ENCODE measurements at places on chromosomes 1 and 21.

DNA sequence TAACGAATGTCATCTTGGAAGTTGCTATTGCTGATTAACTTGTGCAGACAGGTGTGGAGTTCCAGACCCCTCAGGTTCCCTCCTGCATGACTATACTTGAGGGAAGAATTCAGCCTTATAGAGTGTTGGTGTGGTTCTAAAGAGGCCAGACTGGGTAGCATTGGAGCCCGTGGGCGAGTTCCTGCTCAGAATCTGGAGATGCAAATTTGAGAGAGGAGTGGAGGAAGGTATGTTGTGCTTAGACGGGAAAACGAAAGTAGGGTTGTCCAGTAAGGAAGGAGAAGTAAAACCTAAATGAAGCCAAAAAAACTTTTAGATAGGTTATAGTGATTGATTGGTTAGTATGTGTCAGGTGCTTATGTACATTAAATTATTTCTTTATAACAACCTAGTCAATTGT lies 79.2 kb downstream of the ZNF326 start:
- DNase-seq, result no peak

- DNase-seq, result peak; percentile 19
Observed at GRCh38 chr1:11858968-11859871, 475 bp upstream of the NPPB start.

GRCh38 chr1:29825274-29825940 lies 589.1 kb downstream of the PTPRU start:
- no peak for DNase-seq

DNA sequence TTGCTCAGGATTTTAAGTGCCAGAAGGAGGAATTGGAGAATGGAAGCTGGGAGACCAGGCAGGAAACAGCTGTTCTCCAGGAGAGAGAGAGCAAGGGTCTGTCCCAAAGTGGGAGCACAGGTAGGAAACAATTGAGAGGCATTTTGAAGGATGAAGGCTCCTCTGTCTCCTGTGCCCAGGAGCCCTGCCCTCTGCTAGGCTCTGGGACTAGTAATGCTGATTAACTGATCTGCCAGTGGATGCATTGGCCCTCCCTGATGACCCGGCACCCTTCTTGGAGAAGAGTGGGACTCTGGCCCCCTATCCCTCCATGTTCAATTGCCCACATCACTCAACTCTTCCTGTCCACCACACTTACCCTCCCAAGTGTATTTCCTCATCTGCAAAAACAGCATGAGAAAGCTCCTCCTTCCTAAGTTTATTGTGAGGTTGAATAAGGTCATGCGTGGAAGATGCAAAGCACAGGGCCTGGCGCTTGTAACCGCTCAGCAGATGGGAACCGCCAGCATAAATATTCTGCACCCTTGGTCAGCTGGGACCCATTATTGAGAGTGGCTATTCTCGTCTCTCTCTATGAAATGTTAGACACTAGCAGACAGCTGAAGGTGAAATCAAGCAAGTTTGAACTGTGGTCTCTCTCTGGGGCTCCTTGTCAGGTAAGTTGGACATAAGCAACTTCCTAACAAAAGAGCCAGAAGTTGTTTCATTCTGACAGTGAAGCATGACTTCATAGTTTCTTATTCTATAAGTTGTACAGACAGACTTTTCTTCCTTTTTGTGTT lies 63.0 kb upstream of the ANGPTL1 start:
- DNase-seq, result no peak

DNA sequence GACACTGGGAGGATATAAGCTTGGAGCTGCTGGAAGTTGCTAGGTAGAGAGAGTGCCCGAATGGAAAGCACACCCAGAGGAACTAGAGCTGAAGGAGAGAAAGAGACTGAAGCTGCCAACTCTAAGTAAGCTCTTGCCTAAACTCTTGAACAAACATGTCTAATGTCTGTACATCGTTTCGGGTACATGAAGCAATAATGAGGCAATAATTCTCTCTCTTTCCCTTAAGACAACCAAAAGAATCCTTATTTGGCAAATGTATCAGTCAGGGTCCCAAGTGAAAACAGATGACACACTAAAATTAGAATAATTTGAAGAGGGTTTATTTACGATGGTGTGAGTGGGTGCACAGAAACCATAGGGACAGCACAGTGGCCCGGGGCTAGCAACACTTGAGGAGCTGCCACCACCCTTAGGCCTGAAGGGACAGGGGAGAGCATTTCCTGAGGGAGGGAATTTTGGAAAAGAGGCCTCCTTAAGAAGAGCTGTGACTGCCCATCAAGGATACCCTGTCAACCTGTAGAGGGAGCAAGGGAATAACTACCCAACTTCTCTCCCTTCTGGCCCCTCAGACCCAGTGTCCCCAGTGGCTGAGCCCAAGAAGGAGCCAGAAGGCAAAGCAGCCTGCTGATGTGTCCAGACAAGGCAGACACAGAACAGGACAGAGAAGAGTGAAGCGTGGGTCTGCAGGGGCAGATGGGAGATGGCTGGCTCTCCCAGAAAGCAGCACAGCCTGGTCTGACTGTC lies 36.1 kb upstream of the KHDRBS1 start:
- DNase-seq, result no peak

GRCh38 chr1:82560566-82560965 lies 759.8 kb downstream of the ADGRL2 start:
- DNase-seq, result no peak

DNA sequence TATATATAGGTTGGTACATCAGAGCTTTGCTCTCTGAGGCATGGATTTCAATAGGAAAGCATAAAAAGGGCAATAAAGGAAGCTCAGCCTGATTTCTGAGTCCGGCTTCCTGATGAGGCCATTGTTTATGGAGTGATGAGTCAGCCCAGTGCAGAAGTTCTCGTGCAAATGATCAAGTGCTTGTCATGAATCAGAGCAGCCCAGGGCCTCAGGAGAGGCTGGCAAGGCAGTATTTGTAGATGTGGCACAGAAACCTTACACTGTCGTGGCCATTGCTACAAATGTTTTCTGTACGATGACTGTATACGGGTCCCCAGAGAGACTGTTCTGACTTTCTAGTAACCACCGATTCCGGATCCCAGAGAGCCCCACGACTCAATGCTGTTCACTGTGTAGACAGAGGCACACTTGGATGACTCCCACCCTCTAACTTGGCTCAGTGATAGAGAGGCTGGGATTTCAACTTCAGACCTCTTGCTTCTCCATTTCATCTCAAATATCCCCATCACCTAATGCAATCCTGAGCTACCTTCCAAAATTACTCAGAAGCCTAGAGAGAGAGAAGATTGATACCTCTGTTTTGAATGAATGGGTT lies 26.8 kb downstream of the UMODL1 start:
- DNase-seq, result peak; percentile 67

DNA sequence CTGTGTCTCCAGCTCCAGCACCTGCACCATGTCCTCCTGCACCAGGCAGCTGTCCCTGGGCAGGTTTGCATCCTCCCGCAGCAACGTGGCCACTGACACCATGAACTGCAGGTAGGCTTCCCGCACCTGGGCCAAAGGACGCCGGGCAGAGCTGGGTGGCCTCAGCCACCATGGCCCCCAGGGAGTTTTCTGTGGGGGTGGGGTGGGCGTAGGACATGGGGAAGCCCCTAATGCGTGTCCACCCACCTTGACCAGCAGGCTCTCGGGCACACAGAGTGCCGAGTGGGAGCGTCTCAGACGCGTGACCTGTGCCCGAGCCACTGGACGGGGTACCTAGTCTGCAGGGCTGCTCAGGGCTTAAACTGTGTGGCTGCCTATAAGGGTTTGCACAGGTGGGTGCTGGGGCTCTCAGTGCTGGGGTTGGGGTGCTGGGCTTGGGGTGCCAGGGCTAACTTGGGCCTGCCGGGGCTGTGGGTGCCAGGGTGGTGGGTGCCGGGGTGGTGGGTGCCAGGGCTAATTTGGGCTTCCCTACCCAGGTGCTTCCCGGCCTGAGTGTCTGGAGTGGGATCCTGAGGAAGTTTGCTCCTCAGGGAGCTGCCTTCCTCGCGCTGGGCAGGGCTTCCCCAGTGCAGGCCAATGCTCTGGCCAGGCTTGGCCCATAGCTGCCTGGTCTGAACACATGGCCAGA lies 17.7 kb downstream of the PRXL2B start:
- DNase-seq, result no peak

DNA sequence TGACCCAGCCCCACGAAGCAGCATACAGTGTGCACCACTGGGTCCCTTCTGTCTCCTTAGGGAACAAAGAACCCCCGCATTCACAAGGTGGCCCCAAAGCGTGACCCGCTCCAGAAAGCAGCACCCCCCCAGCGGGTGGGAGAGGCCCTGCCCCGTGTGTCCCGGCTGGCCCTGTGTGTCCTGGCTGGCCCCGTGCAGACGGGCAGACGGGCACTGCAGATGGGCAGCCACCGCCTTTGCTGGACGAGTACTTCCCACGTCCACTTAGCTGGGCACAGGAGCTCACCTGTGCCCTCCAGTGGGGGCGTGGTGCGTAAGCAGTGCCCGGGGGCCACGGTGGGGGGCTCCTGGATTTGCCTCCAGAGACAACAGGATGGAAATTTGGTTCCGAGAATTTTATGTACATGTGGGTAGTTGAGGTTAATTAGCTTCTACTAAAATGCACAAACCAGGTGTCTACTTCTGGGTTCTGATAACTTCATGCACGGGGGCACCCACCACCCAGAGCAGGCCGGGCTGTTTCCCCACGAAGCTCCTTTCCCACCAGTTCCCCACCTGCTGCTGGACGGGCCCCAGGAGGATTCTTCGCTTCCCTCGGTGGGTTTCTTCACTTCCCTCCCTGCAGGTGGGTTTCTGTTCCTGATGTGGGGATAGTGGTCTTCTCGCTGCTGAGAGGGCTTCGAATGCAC lies 33.2 kb upstream of the SLC19A1 start:
- no peak for DNase-seq

GRCh38 chr1:11570821-11571380 lies 83.3 kb downstream of the FBXO2 start:
- no peak for DNase-seq

- DNase-seq, result no peak
Observed at GRCh38 chr1:219177940-219178339, 4.3 kb downstream of the LYPLAL1 start.

- no peak for DNase-seq
Observed at GRCh38 chr1:162631546-162632191, 595 bp upstream of the DDR2 start.

DNA sequence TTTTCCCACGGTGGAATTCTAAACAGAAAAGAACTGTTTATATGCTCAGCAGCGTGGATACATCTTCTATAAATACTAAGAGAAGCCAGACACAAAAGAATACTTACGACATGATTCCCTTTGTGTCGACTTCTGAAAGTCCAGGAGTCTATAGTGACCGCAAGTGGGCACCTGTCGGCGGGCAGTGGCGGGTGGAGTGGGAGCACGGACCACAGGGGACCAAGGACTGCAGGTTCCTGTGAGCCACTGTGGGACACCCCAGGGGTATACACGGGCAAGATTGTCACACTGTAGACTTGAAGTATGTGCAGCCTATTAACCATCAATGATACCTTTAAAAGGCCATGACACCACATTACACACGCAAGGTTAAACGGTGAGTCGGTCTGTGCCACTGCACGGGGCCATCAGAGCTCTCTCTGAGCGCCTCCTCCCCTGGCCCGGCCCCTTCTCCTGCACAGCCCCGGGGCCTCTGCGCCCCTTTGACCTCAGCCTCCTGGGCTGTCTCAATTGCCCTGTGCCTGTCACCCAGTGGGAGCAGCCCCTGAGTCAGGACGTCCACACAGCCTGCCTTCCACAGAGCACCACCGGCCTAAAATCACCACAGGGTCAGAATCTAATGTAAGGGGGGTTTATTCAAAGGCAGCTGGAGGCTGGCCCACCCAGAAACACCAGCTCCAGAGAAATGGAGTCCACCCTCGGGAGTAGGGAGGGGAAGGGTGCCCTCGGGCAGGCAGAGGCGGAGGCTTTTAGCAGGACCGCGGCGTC lies 90.0 kb upstream of the COL6A1 start:
- no peak for DNase-seq

- no peak for DNase-seq
Observed at GRCh38 chr1:160342526-160342925, 524 bp downstream of the COPA start.

Measured in GOT3 (cell line).